ENCODE measurements at places on chromosomes 2 and 18.

DNA sequence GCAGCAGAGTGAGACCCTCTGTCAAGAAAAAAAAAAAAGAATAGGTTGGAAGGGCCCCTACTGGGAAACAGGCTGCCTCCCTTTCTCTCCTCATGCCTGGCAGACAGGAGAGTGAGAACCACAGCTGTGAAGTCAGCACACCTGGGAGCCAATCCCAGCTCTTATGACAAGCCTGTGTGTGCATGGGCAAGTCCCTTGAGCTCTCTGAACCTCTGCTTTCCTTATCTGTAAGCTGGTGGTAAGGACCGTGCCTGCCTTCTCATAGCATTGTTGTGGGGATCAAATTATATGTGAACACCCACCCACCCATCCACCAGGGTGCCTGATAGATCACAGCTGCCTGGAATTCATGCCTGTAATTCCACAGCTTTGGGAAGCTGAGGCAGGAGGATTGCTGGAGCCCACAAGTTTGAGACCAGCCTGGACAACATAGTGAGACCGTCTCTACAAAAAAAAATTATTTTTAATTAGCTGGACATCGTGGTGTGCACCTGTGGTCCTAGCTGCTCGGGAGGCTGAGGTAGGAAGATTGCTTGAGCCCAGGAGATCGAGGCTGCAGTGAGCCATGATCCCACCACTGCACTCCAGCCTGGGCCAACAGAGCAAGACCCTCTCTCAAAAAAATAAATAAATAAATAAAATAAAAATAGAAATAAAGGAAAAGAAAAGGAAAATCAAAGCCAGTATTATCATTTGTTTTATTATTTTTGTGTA, 66.9 kb upstream of the MCFD2 start:
- DNase-seq: no peak

- no peak for DNase-seq
These were observed 25.8 kb upstream of the IGFBP5 start for GRCh38 chr2:216721141-216721540.

GRCh38 chr2:197813093-197813787, 8.8 kb downstream of the PLCL1 start:
- DNase-seq: no peak

DNA sequence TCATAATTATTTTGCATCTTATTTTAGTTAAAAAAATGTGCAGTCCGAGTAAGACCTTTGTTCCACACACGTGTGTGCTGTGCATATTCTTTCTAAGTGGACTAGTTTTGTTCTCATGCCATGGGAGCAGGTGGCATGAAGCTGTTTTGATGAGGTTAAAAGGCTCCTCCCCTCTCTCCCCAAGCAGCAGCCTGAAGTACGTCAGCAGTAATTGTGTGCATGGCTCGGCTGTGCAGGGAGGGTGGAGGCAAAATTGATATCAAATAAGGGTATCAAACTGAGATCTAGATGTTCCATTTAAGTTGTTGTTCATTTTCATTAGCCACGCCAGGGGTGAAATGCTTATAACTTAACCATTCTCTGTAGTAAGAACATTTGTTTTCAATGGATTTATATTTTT, at the start of gene NYAP2:
Gene NYAP2 (plus strand): TSS at position 207 of the 400 bp plus-strand sequence. CDS start 9,171 bp downstream, outside the sequence.
- DNase-seq: no peak

All from PC-9 (cell line).